ENCODE measurements at places on chromosomes 2 and 18.

DNA sequence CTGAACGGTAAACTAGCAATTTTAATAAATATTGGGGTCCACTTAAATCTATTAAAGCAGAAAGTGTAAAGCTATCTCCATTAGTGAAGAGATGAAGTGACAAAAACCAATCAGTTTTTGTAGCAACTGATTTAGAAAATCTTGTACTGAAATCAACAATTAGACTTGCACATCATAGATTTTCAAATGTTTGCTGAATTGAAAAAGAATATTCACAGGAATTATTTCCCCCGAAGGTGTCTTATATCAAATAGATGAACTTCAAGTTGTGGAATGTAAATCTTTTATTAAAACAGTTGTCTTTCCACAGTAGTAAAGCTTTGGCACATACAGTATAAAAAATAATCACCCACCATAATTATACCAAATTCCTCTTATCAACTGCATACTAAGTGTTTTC, 48.7 kb downstream of the ATIC start:
- no peak for DNase-seq

GRCh38 chr18:45463451-45463850, 151.8 kb upstream of the SLC14A2 start:
- no peak for DNase-seq

- DNase-seq: peak; percentile 87
These were observed 3.8 kb downstream of the EVX2 start for GRCh38 chr2:176079831-176080539.

DNA sequence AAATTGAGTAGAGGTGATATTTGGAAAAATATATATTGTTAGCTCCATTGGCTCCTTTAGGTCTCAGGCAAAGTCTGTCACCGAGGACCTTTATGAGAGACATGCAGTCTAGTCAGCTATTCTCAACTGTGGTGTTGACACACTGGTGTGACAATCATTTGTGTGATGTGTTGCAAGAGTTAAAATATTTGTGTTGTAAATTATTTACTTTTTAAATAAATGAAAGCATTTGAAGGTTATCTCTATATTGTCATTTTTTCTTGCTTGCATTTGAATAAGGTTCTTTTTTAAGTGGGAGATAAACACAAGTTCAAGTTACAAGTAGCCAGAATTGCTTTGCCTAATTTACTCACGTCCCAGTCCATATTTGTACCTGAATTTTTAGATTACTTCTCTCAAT, 4.3 kb downstream of the REL start:
- DNase-seq: no peak

DNA sequence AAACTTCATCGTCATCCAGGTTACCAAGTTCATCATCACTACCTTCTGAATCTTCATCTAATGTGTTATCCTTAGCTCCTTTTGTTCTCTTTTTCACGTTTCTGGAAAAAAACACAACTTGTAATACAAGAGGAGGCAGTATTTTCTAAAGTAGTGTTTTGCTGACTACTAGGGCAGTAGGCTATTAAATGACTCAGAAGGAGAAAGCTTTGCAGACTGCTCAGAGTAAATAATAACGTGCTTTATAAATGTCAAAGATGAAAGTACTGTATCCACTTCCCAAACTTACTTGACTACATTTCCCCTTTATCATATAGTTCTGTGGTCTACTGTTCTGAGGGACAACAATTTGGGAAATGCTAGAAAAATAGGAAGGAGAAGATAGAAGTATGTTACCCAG, 15.6 kb downstream of the CEBPZOS start:
- DNase-seq: no peak

DNA sequence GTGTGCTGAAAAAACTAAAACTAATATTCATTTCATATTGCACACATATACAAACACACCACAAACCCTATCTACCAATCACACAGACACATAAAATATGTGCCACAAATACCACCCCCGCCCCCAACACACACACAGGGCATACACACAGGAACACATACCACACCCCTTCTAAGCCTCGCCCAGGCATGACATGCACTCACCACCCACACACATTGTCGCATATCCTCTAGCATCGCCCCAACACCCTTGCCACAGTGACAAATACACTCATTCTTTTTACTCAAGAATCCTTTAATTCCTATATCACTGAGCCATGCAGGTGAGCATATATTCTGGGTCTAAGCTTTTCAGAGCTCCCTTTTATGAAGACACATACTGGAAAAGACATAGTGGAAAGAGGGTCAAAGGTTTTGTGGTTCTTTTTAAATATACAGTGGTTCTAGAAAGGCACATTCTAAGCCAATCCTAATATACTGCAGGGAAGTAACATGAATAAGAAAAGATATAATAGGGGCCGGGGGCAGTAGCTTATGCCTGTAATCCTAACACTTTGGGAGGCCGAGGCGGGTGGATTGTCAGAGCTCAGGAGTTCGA, 24.5 kb upstream of the LCLAT1 start:
- DNase-seq: no peak
